ENCODE measurements at places on chromosomes 11 and 22.
A peak's percentile ranks its signal among the peaks of the same experiment; 100 is the strongest.

DNA sequence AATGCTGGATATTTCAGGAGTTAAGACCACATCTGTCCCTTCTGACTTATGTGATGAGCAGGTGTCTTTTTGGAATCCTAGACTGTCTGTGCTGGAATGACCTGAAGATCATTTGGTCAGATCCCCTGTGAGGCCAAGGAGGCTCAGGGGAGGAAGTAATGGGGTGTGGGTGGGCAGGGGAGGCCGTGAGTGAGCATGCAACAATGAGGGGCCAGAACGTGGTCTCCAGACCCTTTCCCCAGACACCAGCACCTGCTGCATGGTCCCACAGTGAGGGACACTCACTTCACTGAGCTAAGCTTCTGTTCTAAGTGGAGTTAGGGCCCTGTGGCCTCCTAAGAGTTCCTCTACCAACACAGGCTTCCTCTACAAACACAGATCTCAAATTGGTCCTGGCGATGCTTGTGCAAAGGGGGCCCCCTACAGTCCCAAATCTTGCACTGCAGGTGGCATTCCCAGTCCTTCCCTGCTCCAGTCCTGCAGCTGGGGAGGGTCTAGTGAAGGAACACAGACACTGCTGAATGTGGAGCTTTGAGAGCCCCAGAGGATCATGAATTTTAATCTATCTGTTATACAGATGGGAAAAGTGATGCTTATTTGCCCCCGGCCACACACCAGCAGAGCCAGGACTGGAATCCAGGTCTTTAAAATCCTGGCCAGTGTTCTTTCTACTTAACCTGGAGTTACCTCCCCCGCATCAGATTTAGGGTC is 7.4 kb downstream of the USP2 start:
- peak; percentile 64 for DNase-seq

DNA sequence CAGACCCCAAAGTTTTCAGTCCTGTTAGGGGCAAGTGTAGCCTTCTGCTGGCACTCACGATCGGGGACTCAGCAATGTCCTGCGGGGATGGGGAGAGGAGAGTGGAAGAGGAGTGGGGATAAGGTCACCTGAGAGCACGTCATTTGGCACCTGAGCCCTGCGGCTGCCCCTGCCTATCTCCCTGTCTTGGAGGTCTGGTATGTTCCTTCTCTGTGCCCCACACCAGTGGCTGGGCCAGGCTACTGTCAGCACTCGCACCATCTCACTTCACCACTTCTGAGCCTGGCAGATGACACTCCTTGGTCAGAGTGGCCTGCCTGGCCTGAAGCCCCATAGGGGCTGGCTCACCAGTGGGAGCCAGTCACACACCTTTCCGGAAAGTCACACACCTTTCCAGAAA is 20.1 kb upstream of the CHADL start:
- no peak for DNase-seq

GRCh38 chr11:78828676-78829075 is 254.0 kb upstream of the NARS2 start:
- no peak for DNase-seq

- DNase-seq: no peak
These were observed 8.6 kb downstream of the GRIA4 start for GRCh38 chr11:105618343-105618955.

GRCh38 chr11:108392353-108392752 is 75.0 kb downstream of the C11orf65 start:
- DNase-seq: no peak

DNA sequence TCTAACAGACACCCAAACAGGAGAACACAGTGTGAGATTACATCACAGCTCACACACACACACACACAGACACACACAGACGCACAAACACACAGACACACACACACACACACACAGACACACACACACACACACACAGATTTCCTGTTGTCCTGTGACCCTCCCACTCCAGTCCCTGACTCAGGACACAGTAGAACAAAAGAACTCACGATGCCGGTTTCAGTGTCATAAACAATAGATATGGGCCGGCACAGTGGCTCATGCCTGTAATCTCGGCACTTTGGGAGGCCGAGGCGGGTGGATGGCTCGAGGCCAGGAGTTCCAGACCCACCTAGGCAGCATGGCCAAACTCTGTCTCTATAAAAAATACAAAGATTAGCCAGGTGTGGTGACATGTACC is 13.8 kb upstream of the KAT5 start:
- DNase-seq: no peak

GRCh38 chr11:65502555-65503367 is 3.9 kb downstream of the MALAT1 start:
- no peak for DNase-seq

- no peak for DNase-seq
These were observed 44.5 kb downstream of the SLC22A24 start for GRCh38 chr11:63099555-63099954.

DNA sequence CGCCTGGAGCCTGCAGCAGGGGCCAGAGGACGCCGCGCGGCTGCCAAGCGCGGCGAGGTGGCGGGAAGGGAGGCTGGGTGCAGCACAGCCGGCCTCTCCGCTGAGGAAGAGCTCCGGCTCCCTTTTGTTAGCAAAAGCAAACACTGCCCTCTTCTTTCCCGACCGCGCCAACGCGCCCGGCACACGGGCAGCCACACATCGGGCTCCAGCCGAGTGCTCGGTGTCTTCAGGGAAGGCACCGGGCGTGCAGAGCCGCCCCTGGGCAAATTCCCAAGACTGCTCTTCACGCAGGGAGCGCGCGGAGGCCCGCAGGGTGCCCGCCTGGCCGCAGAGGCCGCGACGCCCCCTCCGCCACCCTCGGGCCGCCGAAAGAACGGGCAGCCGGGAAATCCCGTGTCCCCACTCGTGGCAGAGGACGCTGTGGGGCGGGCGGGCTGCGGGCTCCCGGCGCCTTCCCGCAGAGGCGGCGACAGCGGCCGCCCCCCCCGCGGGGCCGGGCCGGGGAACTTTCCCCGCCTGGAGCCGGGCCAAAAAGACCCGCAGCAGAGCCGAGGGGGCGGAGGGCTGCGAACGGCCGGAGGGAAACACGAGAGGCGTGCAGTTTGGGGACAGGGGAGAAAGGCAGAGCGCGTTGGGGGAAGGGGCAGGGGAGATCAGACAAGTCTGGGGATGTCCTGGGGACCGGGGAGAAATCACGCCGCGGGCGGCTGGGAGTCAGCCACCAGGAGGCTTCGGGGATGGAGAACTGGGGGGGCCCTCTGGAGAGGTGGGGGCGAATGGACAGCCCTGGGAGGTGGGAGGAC is 931 bp downstream of the CADM1 start:
- peak; percentile 72 for DNase-seq

- no peak for DNase-seq
These were observed 15.8 kb upstream of the SYN3 start for GRCh38 chr22:33073989-33074418.

DNA sequence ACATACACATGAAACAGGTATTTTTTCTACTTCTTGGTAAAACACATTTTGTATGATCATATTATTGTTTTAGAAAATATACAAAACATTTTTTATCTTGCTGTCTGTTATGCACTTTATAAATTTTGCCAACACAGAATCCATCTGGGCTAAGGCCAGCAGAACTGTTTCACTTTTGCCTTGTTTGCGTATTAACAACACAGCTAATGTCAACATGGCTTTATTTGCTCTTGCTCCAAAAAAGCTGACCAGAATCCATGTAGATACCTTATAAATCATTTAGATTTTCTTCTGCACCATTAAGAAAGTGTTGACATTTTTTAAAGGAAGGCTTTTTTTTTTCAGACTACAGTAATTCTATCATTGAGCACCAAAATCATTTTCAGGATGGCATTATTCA is 58.1 kb upstream of the PGR start:
- no peak for DNase-seq

DNA sequence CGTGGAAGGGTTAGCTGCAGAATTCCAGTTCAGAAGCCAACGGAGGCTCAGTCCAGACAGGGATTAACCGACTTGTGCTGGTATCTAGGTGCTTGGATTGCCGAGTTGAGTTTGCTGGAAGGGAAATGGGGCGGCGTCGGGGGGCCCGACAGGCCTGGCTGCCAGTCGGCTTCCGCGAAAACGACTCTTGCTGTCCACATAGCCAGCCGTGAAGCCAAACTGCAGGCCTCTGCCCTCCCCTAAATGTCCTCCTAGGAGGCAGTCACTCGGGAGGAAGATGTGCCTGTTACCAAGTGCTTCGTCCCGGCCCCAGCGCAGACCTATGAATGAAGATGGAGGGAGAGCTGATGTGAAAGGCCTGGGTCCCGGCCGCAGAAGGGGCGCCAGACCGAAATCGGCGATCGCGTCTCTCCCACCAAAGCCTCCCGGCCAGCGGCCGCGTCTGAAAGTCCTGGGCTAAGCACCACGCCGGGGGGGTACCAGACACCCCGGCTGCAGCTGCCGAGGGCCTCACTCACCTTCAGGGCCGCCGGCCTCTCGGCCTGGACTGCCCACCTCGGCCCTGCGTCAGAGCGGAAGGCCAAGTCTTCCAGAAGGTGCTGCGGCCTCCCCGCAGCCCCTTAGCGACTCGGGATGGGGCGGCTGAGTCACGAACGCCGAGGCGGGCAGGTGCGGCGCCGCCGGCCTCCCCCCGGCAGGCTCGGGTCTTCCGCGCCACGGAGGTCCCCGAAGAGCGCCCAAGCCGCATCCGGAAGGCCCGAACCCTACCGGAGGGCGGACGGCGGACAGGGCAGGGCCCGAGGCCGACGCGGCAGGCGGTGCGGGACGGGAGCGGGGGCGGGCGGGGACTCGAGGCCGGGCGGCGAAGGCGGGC is 7.5 kb downstream of the DPAGT1 start:
- DNase-seq: no peak

- no peak for DNase-seq
These were observed at the start of gene MS4A15 for GRCh38 chr11:60756307-60757032. Gene MS4A15, plus strand, starts transcription at chr11:60756867. Its CDS starts 6,867 bp downstream, at chr11:60763734.

GRCh38 chr11:100731471-100731870 is 44.4 kb downstream of the ARHGAP42 start:
- DNase-seq: no peak

DNA sequence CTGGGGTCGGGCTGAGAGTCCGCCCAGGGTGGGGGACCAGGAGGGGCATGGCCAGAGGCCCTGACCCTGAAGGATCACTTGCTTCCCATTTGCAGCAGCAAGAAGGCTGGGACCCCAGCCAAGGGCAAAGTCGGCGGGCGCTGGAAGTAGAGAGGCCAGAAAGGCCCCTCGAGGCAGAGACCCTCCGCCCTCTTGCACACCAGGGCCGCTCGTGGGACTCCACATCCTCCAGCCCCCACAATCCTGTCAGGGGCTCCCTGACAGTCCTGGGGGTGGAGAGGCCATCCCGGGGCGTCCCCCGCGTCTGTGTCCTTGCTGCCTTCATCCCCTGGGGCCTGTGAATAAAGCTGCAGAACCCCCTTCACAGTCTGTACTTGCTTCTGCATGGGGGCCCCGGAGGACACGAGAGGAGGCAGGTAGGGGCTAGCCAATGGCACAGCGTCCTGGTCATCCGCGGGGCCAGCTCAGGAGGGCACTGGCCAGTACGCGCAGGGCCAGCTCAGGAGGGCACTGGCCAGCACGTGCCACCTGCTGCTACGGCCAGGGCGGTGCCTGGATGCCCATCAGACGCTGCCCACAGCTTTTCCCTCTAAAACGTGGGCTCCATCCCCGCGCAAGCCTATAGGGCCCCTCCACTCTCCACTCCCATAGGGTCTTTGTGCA is 8.7 kb upstream of the MRPL23 start:
- no peak for DNase-seq

DNA sequence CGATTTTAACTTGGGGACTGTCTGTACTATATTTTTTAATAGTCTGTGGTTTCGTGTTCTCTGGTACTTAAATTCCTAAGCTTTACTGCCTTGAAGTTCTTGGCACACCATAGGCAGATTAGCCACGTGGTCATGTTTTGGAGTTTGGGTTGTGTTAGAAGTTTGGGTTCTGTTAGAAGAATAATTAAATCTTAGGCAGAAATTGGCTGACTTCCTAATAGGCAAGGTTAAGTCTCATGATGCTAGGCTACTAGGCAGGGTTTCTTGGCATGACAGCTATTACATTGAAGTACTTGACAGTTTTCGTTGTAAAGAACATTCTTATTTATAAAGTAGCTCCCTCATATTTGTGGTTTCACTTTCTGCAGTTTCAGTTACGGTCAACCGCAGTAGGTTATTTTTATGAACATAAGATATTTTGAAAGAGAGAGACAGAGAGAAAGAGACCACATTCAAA is 30.0 kb upstream of the MMP7 start:
- DNase-seq: no peak

DNA sequence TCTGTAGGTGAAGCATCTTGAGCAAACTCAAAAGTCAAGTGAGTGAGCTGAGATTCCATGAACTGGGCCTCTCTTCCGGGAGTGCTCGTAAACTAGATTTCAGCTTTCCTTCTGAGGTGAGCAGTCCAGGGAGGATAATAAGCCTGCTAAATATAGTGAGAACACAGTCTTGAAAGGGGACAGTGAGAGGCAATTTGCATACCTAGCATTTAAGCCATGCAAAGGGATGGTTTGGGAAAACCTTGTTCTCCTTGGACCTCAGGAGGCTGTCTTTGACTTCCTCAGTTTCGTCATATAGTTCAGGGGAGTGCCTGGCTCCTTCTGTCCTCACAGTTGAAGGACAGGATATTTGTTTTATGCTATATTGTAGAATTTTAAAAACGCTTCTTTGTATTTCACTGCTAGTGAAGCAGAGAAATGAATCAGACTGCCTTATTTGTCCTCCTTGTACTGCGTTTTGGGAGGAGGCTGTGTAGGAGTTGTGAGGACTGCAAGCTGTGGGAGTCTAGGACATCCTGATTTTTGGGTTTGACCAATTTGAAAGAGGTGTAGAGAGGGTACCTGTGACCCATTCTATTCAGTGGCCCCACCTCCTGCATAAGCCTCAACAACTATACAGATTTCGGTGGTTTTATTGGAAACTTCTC is 11.0 kb upstream of the SORL1-AS1 start:
- no peak for DNase-seq

- DNase-seq: no peak
These were observed 13.6 kb upstream of the OR51S1 start for GRCh38 chr11:4862447-4863236.

GRCh38 chr11:125464270-125464662 is 31.8 kb downstream of the FEZ1 start:
- no peak for DNase-seq

- DNase-seq: no peak
These were observed 26.1 kb downstream of the UBE2L3 start for GRCh38 chr22:21593406-21594232.

GRCh38 chr11:90135016-90135415 is 553 bp downstream of the NAALAD2 start:
- DNase-seq: no peak

DNA sequence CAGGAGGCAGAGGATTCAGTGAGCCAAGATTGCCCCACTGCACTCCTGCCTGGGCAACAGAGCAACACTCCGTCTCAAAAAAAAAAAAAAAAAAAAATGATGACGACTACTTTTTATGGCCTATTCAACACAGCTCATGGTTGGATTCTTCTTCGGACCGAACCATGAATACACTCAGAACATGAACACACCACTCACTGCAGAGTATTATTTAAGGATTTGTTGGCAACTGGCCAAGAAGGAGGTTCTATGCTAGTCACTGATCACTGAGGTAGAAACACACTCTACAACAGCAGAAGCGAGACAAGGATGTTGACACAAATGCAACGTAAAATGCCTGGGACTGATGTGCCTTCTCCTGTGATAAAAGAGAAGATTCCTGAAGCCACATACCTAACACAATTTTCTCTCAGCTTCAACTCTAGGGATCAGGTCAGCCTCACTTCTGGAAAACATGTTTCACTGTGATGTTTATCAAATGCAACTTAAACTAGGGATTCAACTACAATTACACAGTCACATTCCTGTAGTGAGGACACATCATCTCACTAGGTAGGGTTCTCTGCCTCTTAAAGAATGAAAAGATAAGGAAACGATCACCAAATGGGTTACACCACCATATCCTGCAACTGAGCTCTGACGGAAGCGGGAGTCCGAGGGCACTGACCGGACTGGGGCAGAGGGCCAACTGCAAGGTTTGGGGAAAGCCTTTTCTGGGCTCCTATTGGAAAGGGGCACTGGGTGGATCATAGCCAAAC is 82.5 kb downstream of the SGSM3 start:
- DNase-seq: no peak

All from COR-L47 (cell line).